Panc1 (cell line): ENCODE measurements at places on chromosomes 4 and X. TPM values are rescaled to one million over a fixed set of nuclear protein-coding genes. Genes with fewer than 3 reads are reported as not detected.

Gene ARR3
- not detected for total RNA-seq

DNA sequence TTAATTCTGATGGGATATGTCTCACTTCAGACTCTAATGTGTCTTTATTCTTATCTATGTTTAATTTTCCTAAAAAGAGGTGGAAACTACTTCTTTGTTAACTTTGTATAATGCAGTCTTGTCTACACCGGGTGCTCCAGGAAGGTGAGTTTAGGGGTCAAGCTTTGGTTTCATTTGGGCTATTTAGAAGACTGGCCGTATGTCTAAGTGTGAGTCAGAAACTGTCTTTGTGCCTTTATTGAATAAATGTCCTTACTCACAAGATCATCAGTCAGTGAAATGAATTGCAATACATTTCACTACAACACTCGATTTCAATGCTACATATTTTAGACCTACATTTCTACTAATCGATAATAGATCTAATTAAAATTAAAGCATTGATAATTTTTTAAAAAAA lies 56.2 kb downstream of the PROM1 start:
- H3K27me3 ChIP-seq, result peaks cover 2% of the 10 kb centered on the region; the same call in 1 of the 2 replicates
- H3K4me1 ChIP-seq, result no peaks in the 10 kb centered on the region
- DNase-seq, result no peak
- H3K4me3 ChIP-seq, result no peak overlapping the region
- H3K27ac ChIP-seq, result no peak overlapping the region

DNA sequence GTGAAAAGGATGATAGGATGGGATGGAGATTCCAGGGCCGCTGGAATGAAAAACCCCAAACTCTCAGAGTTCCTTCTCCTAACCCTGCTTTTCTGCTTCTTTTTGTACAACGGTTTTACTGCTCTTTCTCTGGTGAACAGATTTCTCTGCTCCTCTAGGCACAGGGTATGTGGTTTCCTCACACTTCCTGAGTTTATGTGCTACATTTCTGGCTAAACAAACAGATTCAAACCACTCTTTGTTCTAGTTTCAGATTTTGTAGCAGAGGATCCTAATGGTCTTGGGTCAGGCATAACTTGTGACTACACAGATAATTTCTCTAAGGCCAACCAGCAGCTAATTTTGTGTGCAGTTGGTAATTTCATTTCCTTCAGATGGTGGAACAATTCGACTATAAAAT lies 52.6 kb downstream of the OSTC start:
- no peak for DNase-seq
- H3K36me3 ChIP-seq, result no peaks in the 10 kb centered on the region
- H3K27ac ChIP-seq, result no peak overlapping the region
- H3K27me3 ChIP-seq, result no peaks in the 10 kb centered on the region
- no peaks in the 10 kb centered on the region for H3K4me1 ChIP-seq

GRCh38 chr4:184960505-184960971 lies 57.8 kb upstream of the HELT start:
- H3K27ac ChIP-seq, result no peak overlapping the region
- DNase-seq, result no peak
- no peaks in the 10 kb centered on the region for H3K36me3 ChIP-seq
- H3K4me1 ChIP-seq, result no peaks in the 10 kb centered on the region

GRCh38 chrX:65528705-65529340 lies 5.8 kb downstream of the LAS1L start:
- H3K27me3 ChIP-seq, result no peaks in the 10 kb centered on the region
- H3K36me3 ChIP-seq, result no peaks in the 10 kb centered on the region; the same call in none of the 2 replicates
- no peak overlapping the region for H3K27ac ChIP-seq
- H3K4me3 ChIP-seq, result no peak overlapping the region
- H3K4me1 ChIP-seq, result peaks cover 9% of the 10 kb centered on the region
- DNase-seq, result peak; percentile 56

GRCh38 chr4:185775792-185776555 lies 36.0 kb downstream of the SORBS2 start:
- H3K27me3 ChIP-seq, result no peaks in the 10 kb centered on the region
- no peaks in the 10 kb centered on the region for H3K36me3 ChIP-seq
- no peak for DNase-seq

- no peaks in the 10 kb centered on the region for H3K27me3 ChIP-seq
- H3K27ac ChIP-seq, result no peak overlapping the region
- no peak for DNase-seq
- no peaks in the 10 kb centered on the region for H3K4me1 ChIP-seq
- H3K4me3 ChIP-seq, result no peak overlapping the region
- H3K36me3 ChIP-seq, result no peaks in the 10 kb centered on the region
Observed at GRCh38 chr4:65646136-65646535, 24.2 kb downstream of the EPHA5 start.

DNA sequence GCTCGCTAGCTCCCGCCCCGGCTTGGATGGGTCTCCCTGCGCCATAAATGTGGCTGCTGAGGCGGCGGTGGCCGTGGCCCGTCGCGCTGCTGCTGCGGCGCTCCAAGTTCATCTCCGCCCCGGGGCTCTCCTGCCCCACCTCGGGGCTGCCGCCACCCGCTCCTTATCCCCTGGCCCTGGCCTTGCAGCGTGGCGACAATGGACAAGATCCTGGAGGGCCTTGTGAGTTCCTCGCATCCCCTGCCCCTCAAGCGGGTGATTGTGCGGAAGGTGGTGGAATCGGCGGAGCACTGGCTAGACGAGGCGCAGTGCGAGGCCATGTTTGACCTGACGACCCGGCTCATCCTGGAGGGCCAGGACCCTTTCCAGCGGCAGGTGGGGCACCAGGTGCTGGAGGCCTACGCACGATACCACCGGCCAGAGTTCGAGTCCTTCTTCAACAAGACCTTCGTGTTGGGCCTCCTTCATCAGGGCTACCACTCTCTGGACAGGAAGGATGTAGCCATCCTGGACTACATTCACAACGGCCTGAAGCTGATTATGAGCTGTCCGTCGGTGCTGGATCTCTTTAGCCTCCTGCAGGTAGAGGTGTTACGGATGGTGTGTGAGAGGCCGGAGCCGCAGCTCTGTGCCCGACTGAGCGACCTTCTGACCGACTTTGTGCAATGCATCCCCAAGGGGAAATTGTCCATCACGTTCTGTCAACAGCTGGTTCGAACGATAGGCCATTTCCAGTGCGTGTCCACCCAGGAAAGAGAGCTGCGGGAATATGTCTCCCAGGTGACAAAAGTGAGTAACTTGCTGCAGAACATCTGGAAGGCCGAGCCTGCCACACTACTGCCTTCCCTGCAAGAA lies 763 bp downstream of the USP38 start:
- H3K4me1 ChIP-seq, result peaks cover 3% of the 10 kb centered on the region; the same call in 1 of the 2 replicates
- peak overlapping the region; percentile 82 for H3K4me3 ChIP-seq
- H3K27ac ChIP-seq, result peak overlapping the region; percentile 76

- H3K27ac ChIP-seq, result no peak overlapping the region
- DNase-seq, result no peak
- no peak overlapping the region for H3K4me3 ChIP-seq
- H3K27me3 ChIP-seq, result no peaks in the 10 kb centered on the region
- no peaks in the 10 kb centered on the region for H3K4me1 ChIP-seq
Observed at GRCh38 chr4:1644891-1645657, 39.0 kb downstream of the FAM53A start.

GRCh38 chr4:113636877-113637276 lies 124.7 kb downstream of the CAMK2D start:
- no peaks in the 10 kb centered on the region for H3K36me3 ChIP-seq
- H3K4me1 ChIP-seq, result peaks cover 47% of the 10 kb centered on the region
- H3K4me3 ChIP-seq, result no peak overlapping the region
- no peak for DNase-seq

- H3K27me3 ChIP-seq, result peaks cover 2% of the 10 kb centered on the region
- no peaks in the 10 kb centered on the region for H3K4me1 ChIP-seq
- H3K36me3 ChIP-seq, result no peaks in the 10 kb centered on the region
- DNase-seq, result no peak
- no peak overlapping the region for H3K27ac ChIP-seq
Observed at GRCh38 chr4:108375434-108375833, 206.7 kb upstream of the LEF1 start.
